ENCODE measurements at places on chromosomes 1 and 21.

DNA sequence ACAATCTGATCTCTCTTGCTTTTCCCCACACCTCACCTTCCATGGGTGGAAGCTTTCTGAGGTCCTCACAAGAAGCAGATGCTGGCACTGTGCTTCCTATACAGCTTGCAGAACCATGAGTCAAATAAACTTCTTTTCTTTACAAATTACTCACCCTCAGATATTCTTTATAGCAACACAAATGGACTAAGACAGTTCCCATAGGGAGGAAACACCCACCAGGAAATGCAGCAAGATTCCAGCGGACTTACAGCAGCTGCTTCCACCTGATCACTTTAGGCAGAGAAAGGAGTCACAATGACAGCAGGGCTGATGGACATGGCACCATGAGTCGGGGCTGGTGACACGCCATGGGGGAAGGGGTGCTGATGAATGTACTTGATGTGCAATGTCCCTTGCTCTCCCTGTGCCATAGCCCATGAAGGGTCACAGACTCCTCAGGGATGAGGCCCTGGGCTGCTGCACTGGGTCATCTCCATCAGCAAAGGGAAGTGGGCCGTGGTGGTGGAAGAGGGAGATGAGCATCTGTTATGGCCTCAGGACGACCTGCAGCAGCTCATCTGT lies 53.9 kb downstream of the PRSS38 start:
- DNase-seq, result no peak

GRCh38 chr1:200118779-200119505 lies 91.4 kb downstream of the NR5A2 start:
- no peak for DNase-seq

GRCh38 chr1:240310226-240310925 lies 218.7 kb downstream of the FMN2 start:
- no peak for DNase-seq

DNA sequence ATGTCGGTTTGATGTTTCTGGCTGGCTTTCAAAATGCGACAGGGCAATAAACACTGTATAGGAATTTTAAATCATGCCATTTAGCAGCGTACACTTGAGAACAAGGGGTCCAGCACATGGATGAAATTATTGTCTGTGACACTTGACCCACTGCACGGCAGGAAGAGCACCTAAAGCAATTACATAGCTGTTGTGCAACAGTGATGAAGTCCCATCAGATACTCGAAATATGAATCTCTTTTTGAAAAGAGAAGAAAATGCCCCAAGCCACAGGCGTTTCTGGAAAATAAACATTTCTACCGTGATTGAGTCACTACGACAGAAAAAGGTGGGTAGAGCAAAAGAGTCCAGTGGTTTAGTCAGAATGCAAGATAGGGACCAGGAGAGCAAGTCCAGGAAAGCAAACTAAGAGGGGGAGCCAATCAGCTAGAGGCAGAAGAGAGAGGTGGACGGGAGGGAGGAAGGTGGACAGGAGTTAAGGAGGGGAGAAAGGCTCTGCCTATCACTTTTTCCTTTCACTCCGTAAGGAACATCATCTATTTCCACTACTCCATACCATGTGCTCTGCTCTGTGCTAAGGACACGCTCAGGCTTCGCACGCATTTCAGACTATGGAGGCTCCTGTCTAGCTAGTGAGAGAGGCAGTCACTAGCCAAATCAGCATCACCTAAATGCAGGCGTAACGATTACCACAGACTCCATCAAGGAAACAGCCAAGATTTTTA lies 6.4 kb downstream of the DSCAM start:
- DNase-seq, result no peak

- DNase-seq, result no peak
Observed at GRCh38 chr1:14919751-14920150, 233.8 kb upstream of the TMEM51 start.

- no peak for DNase-seq
Observed at GRCh38 chr1:205985330-205986005, 17.7 kb downstream of the RAB7B start.

GRCh38 chr1:180652792-180653191 lies 21.0 kb downstream of the XPR1 start:
- no peak for DNase-seq

- no peak for DNase-seq
Observed at GRCh38 chr1:110048240-110048639, 13.8 kb downstream of the STRIP1 start.

DNA sequence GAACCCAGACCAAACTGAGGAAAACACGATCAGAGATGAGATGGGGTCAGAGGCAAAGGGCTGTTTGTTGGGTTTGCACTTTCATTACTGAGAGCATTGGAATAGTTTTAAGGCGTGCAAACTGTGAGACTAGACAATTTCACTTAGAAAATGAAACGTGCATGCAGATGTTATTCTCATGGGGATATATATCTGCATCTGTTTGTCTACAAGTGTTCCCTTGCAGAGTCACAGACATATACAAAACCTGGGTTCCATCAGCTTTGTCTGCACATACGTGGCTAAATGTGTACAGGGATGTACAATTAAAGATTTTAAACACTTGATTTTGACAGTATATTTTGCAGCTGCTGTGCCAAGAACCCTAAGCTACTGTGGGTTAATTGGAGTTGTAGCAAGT lies 355.4 kb downstream of the KIF26B start:
- no peak for DNase-seq

- no peak for DNase-seq
Observed at GRCh38 chr1:111789666-111790316, 34.1 kb downstream of the DDX20 start.

GRCh38 chr21:17472592-17473271 lies 40.1 kb upstream of the CXADR start:
- no peak for DNase-seq

DNA sequence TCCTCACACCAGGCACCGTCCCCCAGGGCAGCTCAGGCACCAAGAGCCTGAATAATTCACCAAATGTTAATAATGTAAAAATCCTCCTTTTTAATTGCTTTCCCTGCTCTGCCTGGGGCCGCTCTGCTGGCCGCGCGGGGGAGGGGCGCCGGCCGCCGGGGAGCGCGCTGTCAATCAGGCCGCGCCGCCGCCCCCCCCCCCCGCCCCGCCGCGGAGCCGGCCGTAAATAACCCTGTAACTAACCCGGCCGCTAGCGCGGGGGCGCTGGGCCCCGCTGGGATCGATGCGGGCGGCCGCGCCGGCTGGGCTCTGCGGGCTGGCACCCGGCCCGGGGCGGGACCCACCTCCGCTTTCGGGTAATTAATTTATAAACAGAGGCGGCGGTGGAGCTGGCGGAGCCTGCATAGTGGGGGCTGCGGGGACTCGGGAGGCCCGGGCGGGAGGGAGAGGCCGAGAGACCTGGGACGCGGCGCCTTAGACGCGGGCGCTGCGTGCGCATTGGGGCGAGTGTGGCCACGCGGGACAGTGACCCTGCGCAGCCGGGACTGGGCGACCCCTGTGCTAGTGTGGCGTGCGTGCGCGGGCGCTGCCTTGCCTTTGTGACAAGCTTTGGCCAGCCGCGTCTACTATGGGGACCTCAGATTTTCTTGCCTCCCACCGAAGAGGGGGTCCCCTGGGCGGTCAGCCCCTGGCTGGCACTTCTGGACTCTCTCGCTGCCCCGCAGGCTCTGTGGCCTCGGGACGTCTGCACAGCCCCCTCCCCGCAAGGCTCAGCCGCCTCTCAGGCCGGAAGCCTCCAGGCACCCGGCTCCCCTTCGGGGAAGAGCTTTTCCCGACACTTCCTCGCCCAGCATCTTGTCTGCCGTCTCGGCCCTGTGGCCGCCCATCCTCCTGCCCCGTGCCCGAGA lies 16.6 kb downstream of the SAMD11 start:
- DNase-seq, result no peak

- no peak for DNase-seq
Observed at GRCh38 chr1:26239936-26240335, 5.9 kb downstream of the CEP85 start.

DNA sequence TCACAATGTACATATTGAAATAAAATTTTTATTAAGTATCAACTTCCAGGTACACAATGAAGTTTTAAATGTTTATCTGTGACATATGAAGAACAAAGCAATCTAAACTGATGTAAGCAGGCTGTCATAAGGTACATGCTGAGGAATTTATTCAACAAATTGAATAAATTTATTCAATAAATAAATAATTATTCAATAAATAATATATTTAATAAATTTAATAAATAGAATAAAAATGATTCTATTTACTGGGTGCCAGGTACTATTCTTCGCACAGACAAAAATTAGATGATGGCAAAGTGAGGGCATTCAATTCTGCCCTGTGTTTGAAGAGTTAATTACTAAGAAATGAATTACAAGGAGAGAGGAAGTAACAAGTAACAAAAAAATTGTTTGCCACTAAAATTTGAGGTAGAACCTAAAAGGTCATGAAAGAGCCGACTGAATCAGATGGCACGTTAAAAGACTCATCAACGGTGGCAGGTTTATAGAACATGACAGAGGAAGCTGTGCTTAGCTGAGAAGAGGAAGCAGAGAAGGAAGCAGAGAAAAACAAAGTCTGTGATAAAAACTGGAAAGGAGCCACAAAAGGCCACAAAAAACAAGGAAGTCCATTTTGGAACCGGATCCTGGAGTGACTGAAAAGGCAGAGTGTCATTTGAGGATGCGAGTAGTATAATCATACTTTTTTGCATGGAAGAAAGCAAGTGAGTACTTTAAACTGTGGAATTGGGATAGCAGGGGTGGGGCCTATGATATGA lies 2.2 kb upstream of the USP24 start:
- DNase-seq, result no peak

- no peak for DNase-seq
Observed at GRCh38 chr1:153957744-153958110, 685 bp downstream of the CRTC2 start.

- no peak for DNase-seq
Observed at GRCh38 chr1:177171536-177172123, 872 bp downstream of the BRINP2 start.

DNA sequence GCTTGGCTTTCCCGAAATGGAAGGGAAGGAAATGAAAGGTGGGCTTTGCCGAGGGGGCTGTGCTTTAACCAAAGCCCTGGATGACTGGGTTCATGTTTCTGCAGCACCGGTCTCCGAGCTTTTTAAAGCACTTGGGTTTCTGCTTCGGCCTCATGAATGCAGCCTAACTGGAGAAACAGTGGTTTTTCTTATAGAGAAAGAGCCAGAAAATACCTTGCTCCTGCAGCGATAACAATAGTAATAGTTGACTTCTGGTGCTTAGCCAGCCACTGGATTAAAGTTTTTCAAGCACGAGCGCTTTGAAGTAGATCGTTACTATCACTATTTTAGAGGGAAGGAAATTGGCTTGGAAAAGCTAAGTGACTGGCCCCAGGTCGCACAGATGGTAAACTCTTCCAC lies 500 bp upstream of the DOCK7 start:
- DNase-seq, result no peak

- DNase-seq, result no peak
Observed at GRCh38 chr1:59113876-59114457, 182.9 kb upstream of the FGGY start.

DNA sequence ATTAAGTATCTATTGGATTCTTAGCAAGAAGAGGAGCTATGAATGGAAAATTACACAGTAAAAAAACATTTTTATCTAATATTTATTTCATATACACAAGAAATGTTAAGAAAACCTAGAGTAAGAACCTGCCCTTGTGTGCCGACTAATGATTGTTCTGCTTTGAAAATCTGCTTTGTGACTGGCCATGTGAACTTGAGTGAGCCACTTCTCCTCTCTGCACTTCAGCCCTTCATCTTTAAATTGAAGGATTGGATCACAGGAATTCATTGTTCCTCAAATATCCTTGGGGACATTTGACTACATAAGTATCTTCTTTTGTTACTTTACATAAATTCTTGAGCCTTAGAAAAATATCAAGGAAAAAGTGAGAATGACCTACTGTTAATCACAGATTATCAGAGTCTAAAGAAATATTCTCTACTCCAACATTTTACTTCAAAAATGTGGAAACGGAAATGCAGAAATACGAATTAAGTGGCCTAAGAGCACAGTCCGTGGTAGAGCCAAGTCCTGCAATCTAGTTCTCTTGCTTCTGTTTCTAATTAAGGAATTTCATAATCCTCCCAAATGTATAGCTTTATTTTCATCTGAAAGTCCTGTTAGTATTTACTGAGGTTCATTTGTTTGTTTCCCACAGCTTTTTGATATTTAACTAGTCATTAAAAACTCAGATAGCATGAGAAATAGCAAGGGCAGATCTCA lies 46.3 kb upstream of the SAMSN1 start:
- no peak for DNase-seq

GRCh38 chr1:161241682-161242081 lies 3.7 kb upstream of the NR1I3 start:
- DNase-seq, result no peak

DNA sequence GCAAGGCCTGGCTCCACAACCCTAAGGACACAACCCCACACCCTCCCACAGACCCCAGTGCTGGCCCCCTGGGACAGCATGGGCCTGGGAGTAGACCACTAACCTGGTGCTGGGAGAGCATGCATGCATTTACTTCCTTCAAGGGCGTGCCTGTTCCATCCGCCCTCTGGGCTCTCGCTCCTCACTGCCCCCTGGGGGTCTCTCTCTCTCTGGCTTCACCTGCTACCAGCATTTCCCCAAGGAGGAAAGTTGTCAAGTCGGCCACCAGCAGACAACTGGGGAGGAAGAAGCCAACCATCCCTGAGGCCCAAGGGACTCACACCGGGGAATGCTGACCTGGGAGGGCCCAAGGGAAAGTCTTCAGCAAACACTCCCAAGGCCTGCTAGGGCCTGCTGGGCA lies 6.5 kb downstream of the LRP8 start:
- DNase-seq, result no peak

- DNase-seq, result no peak
Observed at GRCh38 chr1:100177295-100178041, 588 bp downstream of the LRRC39 start.

GRCh38 chr1:91828583-91829281 lies 57.2 kb downstream of the TGFBR3 start:
- no peak for DNase-seq

- DNase-seq, result no peak
Observed at GRCh38 chr1:199247891-199248290, 609.1 kb downstream of the PTPRC start.

- DNase-seq, result no peak
Observed at GRCh38 chr1:206000641-206001339, 2.4 kb downstream of the RAB7B start.

GRCh38 chr1:86184426-86184825 lies 27.9 kb upstream of the COL24A1 start:
- no peak for DNase-seq

GRCh38 chr1:102595106-102595505 lies 513.2 kb downstream of the COL11A1 start:
- no peak for DNase-seq

GRCh38 chr21:43611598-43612369 lies 47.5 kb downstream of the HSF2BP start:
- DNase-seq, result no peak

All from stimulated activated CD8-positive, alpha-beta memory T cell treated with anti-CD3 and anti-CD28 coated beads, Interleukin-7, amount 100 ng/mL, for 1 hour (primary cell).